A549 treated with CORT108297 at 1 μM for 4 hours (cell line): ENCODE measurements at places on chromosomes 3 and 15. TPM values are rescaled to one million over a fixed set of nuclear protein-coding genes. Genes with fewer than 3 reads are reported as not detected.

AGTR1 gene
- total RNA-seq, result 0.31 to 0.60 TPM (median 0.40 TPM) in 5 replicates

SLC9C1 gene
- total RNA-seq, result not detected in 5 replicates

CSPG4 gene
- total RNA-seq, result 0.06 to 0.12 TPM (median 0.10 TPM) in 5 replicates

TMEM207 gene
- not detected in 5 replicates for total RNA-seq

KNG1 gene
- total RNA-seq, result 0.07 TPM in 1 of 5 replicates, not detected in the others

CLCN2 gene
- 4.2 to 6.1 TPM (median 5.8 TPM) in 5 replicates for total RNA-seq

LDHAL6B gene
- not detected in 5 replicates for total RNA-seq

ACVR2B gene
- total RNA-seq, result 1.9 to 2.9 TPM (median 2.6 TPM) in 5 replicates

GP9 gene
- total RNA-seq, result not detected in 5 replicates

FGD5 gene
- 0.02 to 0.03 TPM (median 0.02 TPM) in 3 of 5 replicates, not detected in the others for total RNA-seq

GOLGA6L9 gene
- 2.0 to 3.2 TPM (median 2.5 TPM) in 5 replicates for total RNA-seq

RAF1 gene
- total RNA-seq, result 58.3 to 64.7 TPM (median 60.4 TPM) in 5 replicates

MAPKAPK3 gene
- total RNA-seq, result 20.8 to 27.3 TPM (median 25.6 TPM) in 5 replicates

ERC2 gene
- total RNA-seq, result 0.08 to 0.25 TPM (median 0.12 TPM) in 4 of 5 replicates, not detected in the other

BCL2A1 gene
- 11.8 to 18.5 TPM (median 14.3 TPM) in 5 replicates for total RNA-seq

MESP1 gene
- total RNA-seq, result 1.7 to 8.5 TPM (median 8.0 TPM) in 5 replicates

GOLGA8M gene
- total RNA-seq, result not detected in 5 replicates

FMN1 gene
- 0.21 to 0.33 TPM (median 0.25 TPM) in 5 replicates for total RNA-seq

C3orf22 gene
- not detected in 5 replicates for total RNA-seq

RTP3 gene
- total RNA-seq, result not detected in 5 replicates

INKA1 gene
- total RNA-seq, result 1.6 to 2.3 TPM (median 2.1 TPM) in 5 replicates

INSYN1 gene
- total RNA-seq, result 1.3 to 1.8 TPM (median 1.5 TPM) in 5 replicates

LRRC28 gene
- 12.4 to 15.7 TPM (median 15.1 TPM) in 5 replicates for total RNA-seq

SPTBN5 gene
- total RNA-seq, result 0.17 to 0.27 TPM (median 0.24 TPM) in 5 replicates

TM4SF4 gene
- 27.9 to 41.0 TPM (median 35.9 TPM) in 5 replicates for total RNA-seq

GABRA5 gene
- total RNA-seq, result 83.6 to 131 TPM (median 112 TPM) in 5 replicates

FSD2 gene
- not detected in 5 replicates for total RNA-seq

MAP6D1 gene
- total RNA-seq, result 4.4 to 7.4 TPM (median 6.9 TPM) in 5 replicates

C3orf49 gene
- not detected in 5 replicates for total RNA-seq

DUOX2 gene
- total RNA-seq, result 0.03 to 0.13 TPM (median 0.06 TPM) in 5 replicates

RASGRP1 gene
- 0.16 to 0.36 TPM (median 0.25 TPM) in 5 replicates for total RNA-seq

VWA5B2 gene
- total RNA-seq, result 0.40 to 0.73 TPM (median 0.55 TPM) in 5 replicates

AGBL1 gene
- total RNA-seq, result not detected in 5 replicates

MESP2 gene
- 0.10 to 0.81 TPM (median 0.47 TPM) in 5 replicates for total RNA-seq

PCYT1A gene
- 28.9 to 37.4 TPM (median 33.4 TPM) in 5 replicates for total RNA-seq

NDUFAF3 gene
- 55.1 to 94.9 TPM (median 94.0 TPM) in 5 replicates for total RNA-seq

EOGT gene
- total RNA-seq, result 8.5 to 12.6 TPM (median 10.2 TPM) in 5 replicates

TIPARP gene
- total RNA-seq, result 38.0 to 63.7 TPM (median 44.9 TPM) in 5 replicates

CDV3 gene
- 106 to 132 TPM (median 109 TPM) in 5 replicates for total RNA-seq

GOLGA6D gene
- 0.03 to 0.06 TPM (median 0.04 TPM) in 4 of 5 replicates, not detected in the other for total RNA-seq

CACNA2D3 gene
- total RNA-seq, result 0.02 to 0.09 TPM (median 0.07 TPM) in 4 of 5 replicates, not detected in the other

RARB gene
- total RNA-seq, result 5.5 to 10.8 TPM (median 10.4 TPM) in 5 replicates

STX19 gene
- 0.08 to 0.09 TPM in 2 of 5 replicates, not detected in the others for total RNA-seq

SAMMSON gene
- not detected in 5 replicates for total RNA-seq

HYAL1 gene
- 0.37 to 0.52 TPM (median 0.44 TPM) in 5 replicates for total RNA-seq

CXCR6 gene
- total RNA-seq, result not detected in 5 replicates

NEDD4 gene
- total RNA-seq, result 39.2 to 57.2 TPM (median 42.9 TPM) in 5 replicates

CHRFAM7A gene
- total RNA-seq, result 4.5 to 7.5 TPM (median 7.2 TPM) in 5 replicates

ZNF501 gene
- not detected in 5 replicates for total RNA-seq

CYP1A2 gene
- total RNA-seq, result not detected in 5 replicates
